ENCODE measurements at places on chromosomes 6 and 20.

DNA sequence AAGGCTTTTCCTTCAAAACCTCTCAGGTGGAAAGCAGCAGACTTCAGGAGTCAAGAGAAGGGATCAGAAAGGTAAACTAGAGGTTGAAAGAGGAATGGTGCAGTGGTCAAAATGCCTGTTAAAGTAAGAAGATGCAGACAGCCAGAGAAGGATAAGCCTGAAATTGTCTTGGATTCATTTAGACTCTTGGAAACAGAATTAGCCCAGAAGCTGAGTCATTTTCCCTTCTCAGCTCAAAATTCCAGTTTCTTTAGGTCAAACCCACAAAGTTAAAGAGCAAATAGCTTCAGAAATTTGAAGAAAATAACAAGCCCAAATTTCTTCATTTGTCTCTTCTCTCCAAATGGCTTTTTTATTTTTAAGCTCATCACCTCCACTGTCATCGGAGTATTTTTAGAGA, 73.9 kb downstream of the DHX35 start:
- DNase-seq = no peak

DNA sequence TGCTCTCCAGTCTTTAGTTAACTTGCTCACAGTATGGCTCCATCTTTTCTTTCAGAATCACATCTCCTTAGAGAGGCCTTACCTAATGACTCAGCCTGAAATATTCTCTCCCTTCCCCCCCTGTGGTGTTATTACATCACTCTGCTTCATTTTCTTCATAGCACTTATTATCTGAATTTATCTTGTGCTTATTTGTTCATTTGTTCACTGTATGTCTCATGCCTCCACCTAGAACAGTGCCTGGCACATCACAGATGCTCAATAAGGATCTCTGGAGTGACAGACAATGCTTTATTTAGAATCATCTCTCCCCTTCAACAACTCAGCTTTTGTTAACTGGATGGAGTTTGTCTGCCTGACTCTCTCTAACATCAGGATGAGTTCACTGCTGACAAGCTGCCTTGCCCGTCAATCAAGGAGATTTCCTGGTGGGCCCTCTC, 96.6 kb upstream of the MAN1A1 start:
- no peak for DNase-seq

- DNase-seq = no peak
Observed at GRCh38 chr6:150325066-150325772, 43.6 kb upstream of the IYD start.

GRCh38 chr6:76742919-76743318, 670.5 kb upstream of the IMPG1 start:
- no peak for DNase-seq

GRCh38 chr6:30810813-30811339, 66.5 kb upstream of the IER3 start:
- no peak for DNase-seq

DNA sequence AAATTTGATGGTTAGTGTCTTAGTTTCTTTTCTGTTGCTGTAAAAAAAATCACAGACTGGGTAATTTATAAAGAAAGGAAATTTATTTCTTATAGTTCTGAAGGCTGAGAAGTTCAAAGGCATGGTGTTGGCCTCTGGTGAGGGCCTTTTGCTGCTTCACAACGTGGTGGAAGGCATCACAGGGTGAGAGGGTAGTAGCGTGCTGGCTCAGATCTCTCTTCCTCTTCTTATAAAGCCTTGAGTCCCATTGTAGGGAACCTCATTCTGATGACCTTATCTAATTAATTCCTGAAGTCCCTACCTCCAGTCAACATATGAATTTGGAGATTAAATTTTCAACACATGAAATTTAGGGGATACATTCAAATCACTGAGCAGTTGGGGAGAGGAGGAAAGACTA, 62.0 kb downstream of the ARID1B start:
- no peak for DNase-seq

- no peak for DNase-seq
Observed at GRCh38 chr6:39769012-39769411, 23.2 kb upstream of the DAAM2 start.

GRCh38 chr6:156848123-156848522, 70.9 kb downstream of the ARID1B start:
- DNase-seq = no peak

GRCh38 chr20:60254901-60255411, 296.7 kb downstream of the CDH26 start:
- DNase-seq = no peak

DNA sequence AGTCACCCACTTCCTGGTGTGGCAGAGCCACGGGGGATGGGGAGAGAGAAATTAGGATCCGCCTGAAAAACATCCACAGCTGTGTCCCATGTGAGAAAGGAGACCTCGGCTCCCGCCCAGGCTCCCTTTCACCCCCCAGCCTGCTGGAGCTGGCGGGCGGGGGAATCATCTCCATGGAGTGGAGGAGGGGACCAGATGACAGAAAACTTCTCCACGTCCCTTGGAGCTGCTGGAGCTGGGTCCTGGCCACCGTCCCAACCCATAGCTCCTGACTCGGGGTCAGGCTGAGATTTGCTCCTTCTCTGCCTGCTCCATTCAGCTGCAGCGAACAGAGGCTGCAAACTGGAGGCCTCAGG, 113.8 kb downstream of the CEBPB start:
- DNase-seq = no peak

DNA sequence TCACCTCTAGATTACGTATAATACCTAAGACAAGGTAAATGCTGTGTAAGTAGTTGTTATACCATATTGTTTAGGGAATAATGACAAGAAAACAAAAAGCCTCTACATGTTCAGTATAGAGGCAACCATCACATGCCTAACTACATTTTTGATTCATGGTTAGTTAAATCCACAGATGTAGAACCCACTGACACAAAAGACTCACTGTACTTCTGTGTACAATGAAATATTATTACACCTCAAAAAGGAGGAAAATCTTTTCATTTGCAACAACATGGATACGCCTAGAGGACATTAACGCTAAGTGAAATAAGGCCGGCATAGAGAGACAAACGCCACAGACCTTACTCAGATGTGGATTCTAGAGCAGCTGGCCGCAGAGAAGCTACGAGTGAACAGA, 50.5 kb downstream of the NINL start:
- DNase-seq = no peak

DNA sequence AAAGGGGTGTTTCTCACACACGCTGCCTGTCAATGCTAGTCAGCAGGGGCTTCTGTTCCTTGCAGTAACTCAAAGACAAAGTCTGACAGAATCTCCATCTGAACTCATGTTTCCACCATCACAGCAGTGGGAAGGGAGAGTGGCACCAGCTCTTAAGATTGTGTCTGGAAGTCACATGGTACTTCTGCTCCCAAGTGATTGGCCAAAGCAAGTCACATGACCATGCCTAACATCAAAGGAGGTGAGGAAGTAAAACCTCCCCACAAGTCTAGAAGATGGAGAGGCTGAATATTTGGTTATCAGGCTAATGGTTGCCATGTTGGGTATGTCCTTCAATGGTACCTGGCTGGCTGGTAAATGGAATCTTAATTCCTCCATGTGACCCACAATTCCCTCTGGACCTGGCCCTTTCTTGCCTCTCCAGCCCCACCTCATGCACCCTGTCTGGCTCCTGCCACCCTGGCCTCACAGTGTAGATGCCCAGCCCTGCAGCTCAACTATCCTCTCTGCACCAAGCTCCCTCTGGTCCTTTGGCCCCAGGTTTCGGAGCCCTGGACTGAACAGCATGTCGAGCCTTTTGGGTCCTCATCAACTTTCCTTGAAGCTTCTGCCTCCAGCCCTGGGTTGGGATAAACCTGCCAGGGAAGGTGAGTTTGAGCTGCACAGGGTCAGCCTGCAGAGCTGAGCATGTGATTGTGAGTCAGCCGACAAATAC, 51.0 kb upstream of the PMEPA1 start:
- no peak for DNase-seq

DNA sequence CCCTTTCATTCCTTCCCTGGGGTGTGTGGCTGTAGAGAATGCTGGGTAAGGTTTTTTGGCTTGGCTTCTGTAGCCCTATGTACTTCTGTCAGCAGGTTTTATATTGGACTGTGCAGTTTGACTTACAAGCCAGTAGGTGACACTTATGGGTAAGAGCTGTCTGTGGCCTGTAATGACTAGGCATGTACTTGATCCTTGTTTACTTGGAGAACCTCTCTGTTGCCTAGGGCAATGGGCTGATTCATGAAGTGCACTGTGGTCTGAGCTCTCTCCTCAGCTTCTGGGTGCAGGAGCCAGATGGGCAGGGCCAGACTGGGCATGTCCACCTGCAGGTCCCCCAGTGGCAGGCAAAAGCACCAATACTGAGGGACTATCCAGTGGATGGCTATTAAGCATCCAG, 544.6 kb downstream of the ADGRB3 start:
- no peak for DNase-seq

DNA sequence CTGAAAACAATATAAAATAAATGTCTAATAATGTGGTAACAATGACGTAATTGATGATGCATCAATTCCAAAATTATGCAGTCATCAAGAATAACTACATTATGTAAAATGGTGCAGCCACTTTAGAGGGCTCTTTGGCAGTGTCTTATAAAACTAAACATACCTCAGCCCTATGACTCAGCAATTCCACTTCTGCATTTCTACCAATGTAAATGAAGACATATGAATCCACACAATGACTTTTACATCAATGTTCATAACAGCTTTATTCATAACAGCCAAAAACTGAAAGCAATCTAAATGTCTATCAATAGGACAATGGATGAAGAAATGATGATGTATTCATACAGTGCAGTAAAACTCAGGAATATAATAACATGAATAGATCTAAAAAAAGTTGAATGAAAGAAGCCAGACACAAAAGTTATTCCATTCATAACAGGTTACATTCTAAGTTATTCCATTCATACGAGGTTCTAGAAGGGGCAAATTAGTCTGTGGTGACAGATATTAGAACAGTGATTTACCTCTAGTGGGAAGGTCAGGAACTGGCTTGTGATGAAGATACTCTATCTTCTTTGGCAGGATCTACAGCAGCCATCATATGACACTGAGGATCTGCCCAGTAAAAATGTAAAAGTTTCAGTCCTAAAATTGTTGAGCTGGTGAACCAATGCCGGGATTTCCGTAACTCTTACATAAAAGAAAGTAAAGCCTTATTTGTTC, 396.1 kb downstream of the PLCB1 start:
- no peak for DNase-seq

GRCh38 chr6:36508532-36508931, 38.7 kb downstream of the STK38 start:
- DNase-seq = no peak

- no peak for DNase-seq
Observed at GRCh38 chr20:57849521-57850215, 139.9 kb upstream of the PMEPA1 start.

GRCh38 chr6:37582306-37582705, 82.6 kb upstream of the CCDC167 start:
- DNase-seq = no peak

DNA sequence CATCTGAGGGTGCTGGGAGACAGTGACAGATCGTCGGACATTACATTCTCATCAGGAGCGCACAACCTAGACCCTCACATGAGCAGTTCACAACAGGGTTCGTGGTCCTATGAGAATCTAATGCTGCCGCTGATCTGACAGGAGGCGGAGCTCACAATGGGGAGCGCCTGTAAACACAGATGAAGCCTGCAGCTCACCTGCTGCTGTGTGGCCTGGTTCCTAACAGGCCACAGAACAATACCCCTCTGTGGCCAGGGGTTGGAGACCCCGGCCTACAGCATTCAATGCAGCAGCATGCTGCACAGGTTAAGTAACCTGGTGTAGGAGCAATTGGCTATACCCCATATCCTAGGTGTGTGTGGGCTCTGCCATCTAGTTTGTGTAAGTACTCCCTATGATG, 19.5 kb downstream of the ANKRD60 start:
- no peak for DNase-seq

- peak; percentile 53 for DNase-seq
Observed at GRCh38 chr20:25865715-25866656, 169.3 kb upstream of the ZNF337 start.

DNA sequence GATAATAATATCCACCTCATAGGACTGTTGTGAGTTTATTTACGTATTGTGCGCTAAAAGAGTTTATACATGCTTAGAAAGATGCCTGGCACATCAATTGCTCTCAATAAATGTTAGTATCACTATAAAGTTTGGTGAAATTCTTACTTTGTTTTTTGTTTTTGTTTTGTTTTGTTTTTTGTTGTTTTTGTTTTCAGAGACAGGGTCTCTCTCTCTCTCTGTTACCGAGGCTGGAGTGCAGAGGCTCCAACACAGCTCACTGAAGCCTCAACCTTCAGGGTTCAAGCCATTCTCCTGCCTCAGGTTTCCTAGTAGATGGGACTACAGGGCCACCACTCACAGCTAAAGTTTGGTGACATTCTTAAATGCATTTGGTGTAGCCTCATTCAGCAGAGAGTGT, 32.2 kb upstream of the BTN3A2 start:
- no peak for DNase-seq

GRCh38 chr6:154433477-154434241, 76.8 kb downstream of the CNKSR3 start:
- DNase-seq = no peak

GRCh38 chr6:33254591-33254990, 17.1 kb downstream of the VPS52 start:
- DNase-seq = no peak

DNA sequence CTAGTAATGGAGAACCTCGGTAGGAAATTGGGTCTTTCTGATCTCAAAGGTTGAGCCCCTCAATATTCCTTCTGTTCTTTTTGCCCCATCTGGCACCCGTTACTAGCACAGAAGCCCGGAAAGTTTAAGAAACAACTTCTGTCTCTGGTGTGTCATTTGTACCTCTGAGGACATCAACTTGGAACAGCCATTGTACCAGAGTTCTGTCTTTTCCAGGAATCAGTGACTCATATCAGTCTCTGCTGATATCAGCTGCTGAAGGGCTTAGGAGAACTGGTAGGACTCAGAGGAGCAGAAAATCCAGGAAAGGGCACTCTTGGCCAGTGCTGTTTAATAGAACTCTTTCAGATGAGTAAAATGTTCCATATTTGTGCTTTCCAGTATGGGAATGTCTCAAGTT, 78.3 kb upstream of the CHD6 start:
- DNase-seq = no peak
